ENCODE measurements at places on chromosomes 16 and 17.

GRCh38 chr16:85645021-85645589 is 32.0 kb downstream of the GSE1 start:
- DNase-seq: no peak

DNA sequence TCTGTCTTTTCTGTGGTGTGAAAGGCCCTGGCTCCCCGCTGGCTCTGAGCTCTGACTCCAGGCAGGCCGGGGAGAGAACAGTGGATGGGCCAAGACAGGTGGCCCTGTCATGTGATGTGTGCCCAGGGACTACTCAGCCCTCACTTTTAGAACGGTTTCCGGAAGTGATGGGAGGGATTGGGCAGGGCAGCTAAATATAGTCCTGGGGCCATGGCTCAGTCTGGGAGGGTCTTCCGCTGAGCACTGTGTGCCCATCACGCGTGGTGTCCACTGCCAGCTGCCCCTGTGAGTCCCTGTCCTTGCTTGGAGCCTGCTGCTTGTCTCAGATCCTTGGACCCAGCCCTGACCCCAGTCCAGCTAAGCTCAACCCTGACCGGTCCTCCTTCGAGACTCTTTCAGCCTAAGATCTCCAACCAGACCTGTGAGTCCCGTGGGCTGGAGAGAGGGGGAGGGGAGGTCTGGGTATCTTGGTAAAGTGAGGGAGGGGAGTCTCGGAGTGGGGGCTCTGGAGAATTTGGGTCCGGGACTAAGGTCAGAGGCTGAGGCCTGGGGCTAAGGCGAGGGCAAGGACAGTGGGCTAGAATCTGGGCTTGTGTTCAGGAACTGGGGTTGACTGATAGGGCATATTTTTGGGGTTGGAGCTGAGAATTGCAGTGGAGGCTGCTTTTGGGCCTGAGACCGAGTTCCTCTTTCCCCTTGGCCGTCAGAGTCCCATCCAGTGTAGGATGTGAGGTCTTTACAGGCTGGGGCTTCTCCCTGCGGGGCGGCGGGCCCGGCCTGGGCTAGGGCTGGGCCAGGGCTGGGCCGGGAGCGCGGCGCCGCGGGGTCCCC is at the start of gene TRIM72:
TSS of gene TRIM72 (plus strand) at position 243 of the 831 bp plus-strand sequence. CDS start 620 bp downstream, outside the sequence.
- DNase-seq: no peak

- DNase-seq: peak; percentile 84
These were observed 2.5 kb upstream of the ABCC12 start for GRCh38 chr16:48158296-48158695.

- no peak for DNase-seq
These were observed 687.2 kb downstream of the WWOX start for GRCh38 chr16:78786635-78787034.

DNA sequence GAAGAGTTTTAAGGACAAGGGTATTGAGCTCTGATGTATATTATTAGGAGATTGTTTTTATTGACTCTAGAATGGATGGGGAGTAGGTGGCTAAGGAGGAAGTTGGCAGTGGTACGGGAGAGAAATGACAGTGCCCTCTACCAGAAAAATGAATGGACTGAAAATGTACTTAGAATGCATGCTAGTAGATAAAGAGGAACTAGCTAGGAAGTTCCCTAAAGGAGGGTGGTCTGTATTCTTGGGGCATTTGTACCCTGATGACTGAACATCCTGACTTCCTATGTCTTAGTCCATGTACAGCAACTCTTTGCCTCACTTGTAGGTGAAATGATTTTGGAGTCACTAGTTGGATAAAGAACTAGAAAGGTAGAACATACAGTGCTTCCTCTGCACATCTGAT is 581.5 kb upstream of the RBFOX1 start:
- DNase-seq: no peak

DNA sequence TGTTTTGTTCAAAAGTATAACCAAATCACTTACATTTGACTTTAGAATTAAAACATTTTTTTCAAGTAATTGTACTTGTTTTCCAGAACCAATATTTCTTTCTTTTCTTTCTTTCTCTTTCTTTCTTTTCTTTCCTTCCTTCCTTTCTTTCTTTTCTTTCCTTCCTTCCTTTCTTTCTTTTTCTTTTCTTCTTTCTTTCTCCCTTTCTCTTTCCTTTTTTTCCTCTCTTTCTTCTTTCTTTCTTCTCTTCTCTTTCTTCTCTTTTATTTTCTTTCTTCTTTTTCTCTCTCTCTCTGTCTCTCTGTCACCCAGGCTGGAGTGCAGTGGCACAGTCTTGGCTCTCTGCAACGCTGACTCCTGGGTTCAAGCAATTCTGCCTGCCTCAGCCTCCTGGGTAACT is 26.4 kb upstream of the PSMC5 start:
- DNase-seq: no peak

DNA sequence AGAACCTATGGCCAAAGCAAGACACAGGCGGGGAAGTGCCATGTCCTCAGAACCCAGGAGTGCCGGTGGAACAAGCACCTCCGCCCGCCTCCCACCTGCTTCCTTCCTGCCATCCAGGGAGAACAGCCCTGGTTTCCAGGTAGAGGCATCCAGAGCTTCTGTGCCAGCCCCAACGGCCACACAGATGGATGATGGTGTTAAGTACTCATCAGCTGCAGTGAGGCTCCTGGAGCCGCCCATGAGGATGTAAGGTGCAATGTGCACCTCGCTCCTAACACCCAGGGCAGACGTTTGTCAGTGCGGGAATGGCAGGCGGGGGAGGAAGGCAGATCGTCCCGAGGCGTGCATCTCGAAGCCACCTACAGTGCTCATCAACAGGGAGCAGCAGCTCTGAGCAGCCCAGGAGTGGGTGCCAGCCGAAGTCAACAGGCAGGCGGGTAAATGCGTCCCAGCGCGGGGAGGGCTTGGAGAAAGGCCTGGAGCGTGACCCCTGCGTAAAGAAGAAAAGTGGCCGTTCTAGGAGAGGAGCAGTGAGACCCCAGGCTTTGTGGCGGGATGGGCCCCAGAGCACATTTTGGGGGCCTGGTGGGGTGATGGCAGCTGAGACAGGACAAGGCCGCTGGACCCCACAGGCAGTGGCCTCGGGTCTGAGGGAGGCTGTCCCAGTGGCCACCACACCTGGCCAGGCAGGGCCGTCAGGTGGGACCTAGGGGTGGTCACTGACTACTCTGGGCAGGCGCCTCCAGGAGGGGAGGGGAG is 46.1 kb upstream of the ACSF3 start:
- no peak for DNase-seq

- no peak for DNase-seq
These were observed 73.0 kb downstream of the SEC14L1 start for GRCh38 chr17:77213778-77214132.

- DNase-seq: no peak
These were observed 4.2 kb downstream of the ADCY9 start for GRCh38 chr16:4111748-4112696.

GRCh38 chr17:77492446-77493237 is 351.9 kb downstream of the SEC14L1 start:
- no peak for DNase-seq

GRCh38 chr16:70163596-70163995 is 10.0 kb upstream of the CLEC18C start:
- DNase-seq: no peak

DNA sequence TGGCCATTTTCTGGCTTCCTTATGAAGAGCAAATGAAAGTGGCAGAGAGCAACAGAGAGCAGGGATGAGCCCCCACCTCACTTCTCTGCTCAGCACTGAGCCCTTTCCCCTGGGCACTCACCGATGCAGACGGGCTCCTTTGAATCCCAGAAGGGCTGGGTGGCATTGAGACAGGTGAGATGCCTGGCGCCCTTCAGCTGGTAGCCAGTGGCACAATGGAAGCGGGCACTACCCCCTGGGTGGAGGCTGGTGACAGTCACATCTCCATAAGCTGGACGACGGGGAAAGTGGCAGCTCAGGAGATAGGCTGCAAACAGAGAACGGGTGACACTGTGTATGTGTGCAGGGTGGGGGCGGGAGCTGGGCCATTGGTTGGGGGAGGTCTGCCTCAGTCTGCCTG is 12.5 kb upstream of the PHF12 start:
- DNase-seq: no peak

GRCh38 chr17:36482611-36483504 is 3.6 kb upstream of the ZNHIT3 start:
- peak; percentile 85 for DNase-seq

DNA sequence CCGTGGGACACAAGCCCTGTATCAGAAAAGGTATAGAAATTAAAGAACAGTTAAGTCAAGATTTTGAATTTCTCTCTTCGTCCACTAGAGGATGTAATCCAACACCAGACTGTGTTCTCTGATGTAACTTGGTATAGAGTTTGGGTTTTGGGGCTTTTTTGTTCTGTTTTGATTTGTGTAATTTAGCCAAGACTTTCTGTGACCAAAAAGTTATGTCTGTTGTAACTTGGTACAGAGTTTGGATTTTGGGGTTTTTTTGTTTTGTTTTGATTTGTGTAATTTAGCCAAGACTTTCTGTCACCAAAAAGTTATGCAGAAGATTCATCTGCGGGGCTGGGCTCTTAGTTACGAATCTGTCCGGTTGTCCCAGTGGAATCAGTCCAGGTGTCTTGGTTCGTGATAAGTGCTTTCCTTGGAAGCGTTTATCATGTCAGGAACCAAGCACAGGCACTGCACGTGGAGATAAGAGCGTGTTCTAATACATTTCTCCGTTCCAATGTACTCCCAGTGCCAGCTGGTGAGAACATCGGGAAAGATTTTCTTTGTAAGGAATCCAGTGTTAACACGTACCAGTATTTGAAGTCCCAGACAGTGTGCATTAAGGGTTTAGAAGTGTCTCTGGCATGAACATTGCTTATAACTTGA is 44.1 kb upstream of the SEC14L1 start:
- DNase-seq: no peak

- no peak for DNase-seq
These were observed 16.2 kb upstream of the ASGR2 start for GRCh38 chr17:7130621-7131422.

- no peak for DNase-seq
These were observed 35.4 kb upstream of the GAN start for GRCh38 chr16:81279392-81279791.

All from Daoy (cell line).